Activated naive CD4-positive, alpha-beta T cell treated with anti-CD3 and anti-CD28 coated beads for 36 hours (primary cell): ENCODE measurements at places on chromosomes 12 and 14. TPM values are rescaled to one million over a fixed set of nuclear protein-coding genes. Genes with fewer than 3 reads are reported as not detected.

The CACNA2D4 gene
- total RNA-seq = 2.7 TPM

The FKBP4 gene
- 139 TPM for total RNA-seq

The SLC10A1 gene
- not detected for total RNA-seq

The ASB2 gene
- total RNA-seq = 2.5 TPM

The COL2A1 gene
- not detected for total RNA-seq

The DPF3 gene
- 0.29 TPM for total RNA-seq

- H3K4me1 ChIP-seq = peaks cover 29% of the 10 kb centered on the region
- DNase-seq = no peak
- no peaks in the 10 kb centered on the region for H3K27me3 ChIP-seq
- peaks cover 2% of the 10 kb centered on the region for H3K36me3 ChIP-seq
- H3K27ac ChIP-seq = no peak overlapping the region
- no peak overlapping the region for H3K4me3 ChIP-seq
Measured at GRCh38 chr12:91974541-91975085, 171.0 kb downstream of the BTG1 start.

DNA sequence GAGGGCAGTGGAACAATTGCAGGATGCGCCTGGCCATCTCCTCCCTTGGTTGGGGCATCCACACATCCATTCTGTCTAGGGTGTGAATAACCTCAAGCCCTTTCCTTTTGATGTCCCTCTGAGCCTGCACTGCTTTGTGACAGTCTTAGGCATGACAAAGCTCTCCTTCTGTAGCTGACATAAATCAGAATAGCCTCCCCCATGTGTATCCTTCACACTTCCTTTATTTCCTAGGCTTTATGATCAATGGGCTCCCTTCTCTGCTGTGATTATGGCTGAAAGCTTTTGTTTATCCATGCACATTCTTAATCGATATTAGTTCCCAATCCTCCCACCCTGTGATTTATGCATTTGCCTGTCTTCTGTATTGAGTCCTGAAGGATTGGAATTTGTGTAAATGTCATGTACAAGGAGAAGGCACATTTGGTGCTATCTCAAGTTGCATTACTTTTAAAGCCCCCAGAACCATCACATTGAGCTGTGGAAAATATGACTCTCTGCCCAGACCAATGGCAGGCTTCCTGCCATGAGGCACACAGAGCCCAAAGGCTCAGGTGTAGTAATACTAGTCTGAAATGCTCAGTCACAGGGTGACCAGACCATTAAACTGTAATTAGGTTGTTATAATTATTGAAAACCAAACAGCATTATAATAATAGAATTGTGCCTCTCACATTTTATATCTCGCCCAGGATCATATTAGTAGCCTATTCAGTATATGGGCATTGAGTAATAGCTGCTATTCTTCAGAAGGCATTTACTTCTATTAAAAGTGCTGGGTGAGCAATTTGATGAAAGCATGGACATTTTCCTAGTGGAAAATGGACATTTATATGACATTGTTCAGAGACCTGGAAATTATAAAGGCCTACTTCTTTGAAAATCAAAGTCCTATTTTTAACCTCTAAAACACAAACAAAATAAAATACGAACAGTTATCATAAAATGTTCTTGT is 14.0 kb downstream of the EMP1 start:
- peaks cover 34% of the 10 kb centered on the region for H3K4me1 ChIP-seq
- H3K27ac ChIP-seq = no peak overlapping the region
- H3K4me3 ChIP-seq = no peak overlapping the region
- H3K27me3 ChIP-seq = peaks cover 2% of the 10 kb centered on the region

- no peak overlapping the region for H3K4me3 ChIP-seq
- peak overlapping the region; percentile 60 for H3K27ac ChIP-seq
- no peaks in the 10 kb centered on the region for H3K27me3 ChIP-seq
- peaks cover 14% of the 10 kb centered on the region for H3K36me3 ChIP-seq
- no peak for DNase-seq
Measured at GRCh38 chr14:64195199-64195598, 99.0 kb downstream of the ESR2 start.

DNA sequence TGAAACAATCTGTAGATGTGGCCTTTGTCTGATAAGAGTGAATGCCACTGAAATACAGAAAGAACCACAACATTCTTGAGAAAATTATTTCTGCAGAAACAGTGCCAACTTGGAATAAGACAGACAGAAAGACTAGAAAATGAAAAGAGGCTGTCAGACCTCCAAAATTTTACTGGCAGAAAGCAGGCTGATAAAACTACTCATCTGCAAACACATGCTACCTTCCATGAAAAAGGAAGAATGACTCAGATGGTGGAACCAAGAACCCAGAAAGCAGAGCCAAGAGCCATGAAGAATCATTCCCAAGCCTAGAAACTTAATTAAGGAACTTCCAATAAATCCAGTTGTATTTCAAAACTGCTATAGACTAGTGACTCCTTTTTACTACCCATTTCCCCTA is 31.9 kb upstream of the OSBPL8 start:
- H3K27ac ChIP-seq = no peak overlapping the region
- no peaks in the 10 kb centered on the region for H3K36me3 ChIP-seq
- H3K27me3 ChIP-seq = no peaks in the 10 kb centered on the region
- no peaks in the 10 kb centered on the region for H3K4me1 ChIP-seq

GRCh38 chr12:111212814-111213456 is 156.0 kb downstream of the PHETA1 start:
- no peaks in the 10 kb centered on the region for H3K36me3 ChIP-seq
- DNase-seq = no peak
- no peak overlapping the region for H3K4me3 ChIP-seq
- no peak overlapping the region for H3K27ac ChIP-seq
- H3K27me3 ChIP-seq = peaks cover 3% of the 10 kb centered on the region

DNA sequence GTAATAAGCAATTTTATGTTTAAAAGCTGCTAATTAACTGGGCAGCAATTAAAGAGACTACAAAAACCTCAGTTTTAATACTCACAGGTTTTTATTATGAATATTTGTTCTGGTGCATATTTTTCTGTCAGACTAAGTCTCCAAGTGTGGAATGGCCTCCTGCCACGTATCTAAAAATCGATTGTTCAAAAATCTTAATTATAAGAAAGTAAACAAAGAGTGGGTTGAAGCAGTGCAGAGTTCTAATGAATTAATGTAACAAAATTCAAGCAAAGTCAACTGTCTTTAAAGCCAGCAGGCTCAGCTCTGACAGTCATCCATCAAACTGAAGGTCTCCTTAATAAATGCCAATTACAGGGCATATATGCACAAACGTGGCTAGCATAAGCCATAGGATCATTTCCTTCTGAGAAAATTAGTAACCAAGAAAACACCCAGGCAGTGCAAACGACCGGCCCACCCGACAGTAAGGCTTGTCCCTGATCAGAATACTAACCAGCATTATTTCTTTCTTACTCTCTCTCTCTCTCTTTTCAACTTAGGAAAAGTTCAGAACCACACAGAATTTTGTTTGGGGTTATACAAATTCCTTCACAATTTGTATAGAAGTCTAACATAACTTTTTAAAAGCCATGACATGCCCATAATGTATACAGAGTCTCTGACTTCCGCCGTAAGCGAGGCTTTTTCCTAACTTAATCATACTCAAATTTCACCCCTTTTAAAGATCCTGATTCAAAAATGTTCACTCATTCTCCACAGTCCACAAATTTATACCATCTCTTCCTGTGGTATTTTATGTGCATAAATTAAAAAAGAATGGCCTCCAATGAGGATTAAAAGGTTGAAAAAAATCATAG is 83.8 kb downstream of the SLC25A21 start:
- no peak for DNase-seq
- no peak overlapping the region for H3K4me3 ChIP-seq
- no peaks in the 10 kb centered on the region for H3K4me1 ChIP-seq
- no peaks in the 10 kb centered on the region for H3K27me3 ChIP-seq
- no peaks in the 10 kb centered on the region for H3K36me3 ChIP-seq
- no peak overlapping the region for H3K27ac ChIP-seq

- no peak overlapping the region for H3K4me3 ChIP-seq
- H3K36me3 ChIP-seq = no peaks in the 10 kb centered on the region
- no peak overlapping the region for H3K27ac ChIP-seq
- DNase-seq = no peak
- H3K4me1 ChIP-seq = no peaks in the 10 kb centered on the region
- H3K27me3 ChIP-seq = no peaks in the 10 kb centered on the region
Measured at GRCh38 chr14:62778852-62779251, 266.4 kb downstream of the KCNH5 start.

- no peak overlapping the region for H3K27ac ChIP-seq
- H3K36me3 ChIP-seq = peaks cover 29% of the 10 kb centered on the region
- H3K4me3 ChIP-seq = no peak overlapping the region
Measured at GRCh38 chr12:6730169-6730568, 6.3 kb downstream of the COPS7A start.

DNA sequence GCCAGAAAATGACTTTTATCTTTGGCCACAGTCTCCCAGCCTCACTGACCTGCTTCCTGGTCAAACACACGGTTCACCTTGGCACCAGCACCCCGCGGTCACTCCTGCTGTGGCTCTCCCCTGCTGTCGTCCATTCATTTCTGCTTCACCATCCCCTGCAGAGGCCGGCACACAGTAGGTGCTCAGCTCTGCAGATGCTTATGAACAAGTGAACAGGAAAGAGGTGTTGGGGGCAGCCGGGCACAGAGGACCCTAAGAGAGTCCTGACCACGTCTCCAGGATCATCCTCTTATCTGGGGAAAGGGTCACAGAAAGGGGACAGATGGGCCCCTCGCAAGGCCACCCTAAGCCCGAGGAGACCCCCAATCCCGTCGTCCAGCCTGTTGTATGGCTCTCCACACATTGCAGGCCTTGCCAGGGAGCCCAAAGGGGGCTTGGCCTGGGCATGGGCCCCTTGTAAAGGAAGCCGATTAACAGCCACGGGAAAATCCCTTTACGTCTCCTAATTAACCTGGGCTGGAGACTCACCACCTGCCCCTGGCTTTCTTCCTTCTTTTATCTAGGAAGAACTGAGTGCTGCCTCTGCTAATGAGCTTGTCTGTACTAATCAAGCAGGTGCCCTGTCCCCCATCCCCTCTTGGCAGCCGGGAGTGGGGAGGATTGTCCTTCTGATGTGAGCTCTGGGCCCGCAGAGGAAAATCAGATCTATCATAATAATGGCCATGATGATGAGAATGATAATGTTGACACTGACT is 119.2 kb downstream of the AACS start:
- DNase-seq = no peak
- H3K27ac ChIP-seq = no peak overlapping the region
- H3K4me3 ChIP-seq = no peak overlapping the region
- H3K27me3 ChIP-seq = peaks cover 53% of the 10 kb centered on the region
- H3K4me1 ChIP-seq = peaks cover 6% of the 10 kb centered on the region
- H3K36me3 ChIP-seq = no peaks in the 10 kb centered on the region

GRCh38 chr12:65313719-65314317 is 35.3 kb downstream of the MSRB3 start:
- H3K27me3 ChIP-seq = peaks cover 4% of the 10 kb centered on the region
- peaks cover under 1% of the 10 kb centered on the region for H3K4me1 ChIP-seq
- no peak overlapping the region for H3K27ac ChIP-seq
- H3K36me3 ChIP-seq = no peaks in the 10 kb centered on the region
- H3K4me3 ChIP-seq = no peak overlapping the region

DNA sequence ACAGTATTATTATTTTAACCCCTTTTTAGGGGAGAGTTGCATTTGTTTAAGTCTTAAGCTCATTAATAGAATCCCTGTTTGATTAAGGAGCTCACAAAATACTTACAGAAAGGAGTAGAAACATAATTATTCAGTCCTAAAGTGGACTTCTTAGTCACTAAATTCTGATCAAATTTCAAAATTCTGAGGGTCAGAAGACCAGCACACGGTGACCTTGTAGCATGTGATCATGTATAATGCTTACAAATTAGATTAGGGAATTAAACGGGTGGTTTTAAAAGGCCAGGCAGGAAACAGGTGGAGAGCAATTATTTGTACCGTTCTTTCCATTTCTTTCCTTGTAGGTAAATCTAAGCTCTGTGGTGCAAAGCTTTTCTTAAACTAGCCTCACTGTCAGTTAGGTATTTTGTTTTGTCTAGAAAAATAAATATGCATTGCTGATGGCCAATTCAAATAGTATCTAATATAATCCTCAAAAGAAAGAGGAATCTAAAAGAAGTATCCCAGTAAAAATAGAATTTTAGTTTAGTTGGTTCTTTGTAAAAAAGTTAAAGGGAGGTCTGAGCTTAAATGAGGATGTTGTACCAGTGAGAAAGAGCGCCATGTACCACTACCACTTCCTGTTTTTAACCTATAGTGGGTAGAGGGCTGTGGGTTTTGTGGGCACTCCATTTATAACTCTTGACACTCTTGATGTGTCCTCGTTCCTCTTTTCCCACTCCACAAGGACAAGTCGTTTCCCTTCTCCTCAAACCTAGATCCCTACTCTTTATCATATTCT is 51.1 kb downstream of the SLC38A1 start:
- H3K36me3 ChIP-seq = peaks cover 52% of the 10 kb centered on the region
- no peaks in the 10 kb centered on the region for H3K27me3 ChIP-seq
- DNase-seq = peak; percentile 74

DNA sequence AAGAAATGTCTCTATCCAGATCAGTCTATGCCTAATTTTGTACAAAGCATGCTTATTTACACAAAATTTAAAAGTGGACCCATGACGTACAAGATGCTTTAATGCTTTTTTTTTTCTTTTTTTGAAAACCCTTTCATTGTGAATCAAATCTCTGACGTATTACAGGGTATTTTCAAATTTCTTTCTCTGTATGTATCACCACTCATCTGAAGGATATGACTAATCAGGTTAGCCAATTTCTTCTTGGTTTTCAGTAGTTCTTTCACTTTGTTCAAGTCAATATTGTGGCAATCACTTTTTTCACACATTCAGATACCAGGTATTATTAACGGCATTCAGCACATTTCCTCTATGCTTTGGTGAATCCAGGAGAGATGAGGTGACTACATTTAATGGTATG is 685.3 kb downstream of the TRHDE start:
- DNase-seq = no peak
- H3K27ac ChIP-seq = no peak overlapping the region
- no peak overlapping the region for H3K4me3 ChIP-seq
- H3K27me3 ChIP-seq = no peaks in the 10 kb centered on the region

DNA sequence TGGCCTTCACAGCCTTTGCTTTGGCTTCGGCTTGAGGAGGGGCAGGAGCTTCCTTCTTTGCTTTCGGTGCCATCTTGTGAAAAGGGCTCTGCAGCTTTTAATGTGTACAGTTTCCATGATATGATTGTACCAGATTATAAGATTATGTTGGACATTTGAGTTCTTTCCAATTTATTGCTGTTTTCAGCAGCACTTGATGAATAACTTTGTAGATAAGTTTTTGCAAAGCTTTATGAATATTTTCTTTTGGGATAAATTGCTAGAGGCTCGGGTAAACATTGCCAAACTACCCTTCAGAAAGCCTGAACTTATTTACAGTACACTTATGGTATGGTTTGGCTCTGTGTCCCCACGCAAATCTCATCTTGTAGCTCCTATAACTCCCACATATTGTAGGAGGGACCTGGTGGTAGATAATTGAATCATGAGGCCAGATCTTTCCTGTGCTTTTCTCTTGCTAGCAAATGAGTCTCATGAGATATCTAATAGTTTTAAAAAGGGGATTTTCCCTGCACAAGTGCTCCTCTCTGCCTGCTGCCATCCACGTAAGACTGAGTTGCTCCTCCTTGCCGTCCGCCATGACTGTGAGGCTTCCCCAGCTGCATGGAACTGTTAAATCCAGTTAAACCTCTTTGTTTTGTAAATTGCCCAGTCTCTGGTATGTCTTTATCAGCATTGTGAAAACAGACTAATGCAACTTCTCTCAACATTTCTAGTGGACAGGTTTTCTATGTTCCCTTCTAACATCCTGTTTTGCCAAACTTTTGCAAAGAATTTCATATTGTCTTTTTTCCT is 70.4 kb downstream of the RCOR1 start:
- H3K27ac ChIP-seq = no peak overlapping the region
- H3K4me3 ChIP-seq = no peak overlapping the region
- no peaks in the 10 kb centered on the region for H3K27me3 ChIP-seq

- H3K4me3 ChIP-seq = no peak overlapping the region
- no peaks in the 10 kb centered on the region for H3K4me1 ChIP-seq
- H3K27me3 ChIP-seq = peaks cover 14% of the 10 kb centered on the region
- H3K27ac ChIP-seq = no peak overlapping the region
- DNase-seq = no peak
- no peaks in the 10 kb centered on the region for H3K36me3 ChIP-seq
Measured at GRCh38 chr12:115660211-115660805, 617.2 kb downstream of the MED13L start.
